Kasumi-1 (cell line): ENCODE measurements at places on chromosomes 4 and X.

GRCh38 chrX:2897311-2897689 lies 31.8 kb downstream of the ARSD start:
- no peak for DNase-seq

- DNase-seq = no peak
Measured at GRCh38 chr4:185461565-185461964, 10.0 kb downstream of the CCDC110 start.

GRCh38 chr4:123110147-123110546 lies 187.8 kb upstream of the NUDT6 start:
- no peak for DNase-seq

GRCh38 chr4:122948671-122949070 lies 26.3 kb upstream of the NUDT6 start:
- DNase-seq = no peak

DNA sequence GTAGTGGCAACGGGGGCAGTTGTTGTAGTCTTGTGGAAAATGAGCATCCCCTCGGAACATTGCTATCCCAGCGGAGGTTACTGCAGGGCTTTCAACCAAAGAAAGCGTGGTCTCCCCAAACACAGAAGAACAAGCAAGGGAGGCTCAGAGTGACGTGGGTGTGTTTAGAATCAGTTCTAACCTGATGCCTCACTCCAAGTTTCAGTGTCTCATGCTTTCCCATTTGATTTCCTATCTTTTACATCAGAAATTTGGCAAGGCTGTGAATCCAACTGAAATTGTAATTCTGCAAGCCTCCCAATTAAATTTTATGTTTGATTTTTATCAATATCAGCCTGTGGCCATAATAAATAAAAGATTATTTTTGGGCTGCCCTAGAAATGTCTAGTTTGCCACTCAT lies 156.1 kb upstream of the LNX1 start:
- DNase-seq = no peak

DNA sequence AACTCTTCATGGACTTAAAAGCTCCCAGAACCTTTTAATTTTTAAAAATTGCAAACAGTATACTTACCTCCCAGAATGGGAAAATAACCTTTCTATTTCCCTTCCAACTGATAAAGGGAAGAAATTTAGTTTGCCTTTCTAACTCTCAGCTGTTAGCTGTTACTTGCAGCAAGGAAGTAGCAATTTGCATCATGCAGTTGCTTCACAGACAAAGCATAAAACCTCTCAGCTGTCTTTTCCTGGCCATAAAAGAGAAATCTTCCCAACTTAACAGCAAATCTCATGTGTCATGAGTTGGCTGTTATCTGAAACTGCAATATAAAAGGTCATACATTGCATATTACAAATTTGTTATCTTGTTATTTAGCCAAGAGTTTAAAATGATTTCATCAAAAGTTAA lies 18.4 kb downstream of the C4orf17 start:
- peak; percentile 0 for DNase-seq

GRCh38 chrX:95346856-95347255 lies 1337.8 kb upstream of the DIAPH2 start:
- peak; percentile 32 for DNase-seq

DNA sequence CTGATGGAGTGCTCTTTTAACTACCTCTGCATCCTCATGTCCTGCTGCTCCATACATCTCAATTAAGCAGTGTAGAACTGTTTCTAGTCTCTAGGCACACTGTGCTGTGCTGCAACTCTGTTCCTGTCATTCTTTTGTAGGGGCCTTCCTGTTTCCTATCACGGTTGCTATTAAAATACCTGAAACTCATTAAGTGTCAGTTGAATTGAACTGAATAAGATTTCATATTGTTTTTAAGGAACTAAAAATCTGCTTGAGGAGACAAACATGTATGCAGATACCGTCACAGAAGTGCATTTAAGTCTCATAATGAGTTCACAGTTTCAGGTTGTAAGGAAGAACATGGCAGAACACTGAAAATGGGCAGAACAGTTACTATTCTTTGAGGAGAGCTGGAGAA lies 170.1 kb downstream of the LARP7 start:
- DNase-seq = no peak

DNA sequence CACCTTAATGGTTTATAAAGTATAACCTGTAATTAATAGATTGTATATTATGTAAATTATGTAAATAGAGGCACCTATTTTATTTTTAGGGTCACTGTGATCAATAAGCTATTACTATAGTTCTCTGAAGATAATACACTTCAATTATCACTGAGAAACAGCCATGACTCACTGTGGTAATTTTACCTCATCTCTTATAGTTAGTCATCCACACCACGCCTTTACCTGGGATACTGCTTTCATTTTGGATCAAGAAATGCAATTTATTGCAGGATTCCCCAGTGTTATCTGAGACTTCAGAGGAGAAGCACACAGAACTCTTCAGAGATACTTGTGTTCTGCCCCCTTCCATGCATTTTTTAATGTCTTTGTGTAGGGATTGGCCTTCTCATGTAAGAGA lies 348.1 kb upstream of the ATOH1 start:
- no peak for DNase-seq

DNA sequence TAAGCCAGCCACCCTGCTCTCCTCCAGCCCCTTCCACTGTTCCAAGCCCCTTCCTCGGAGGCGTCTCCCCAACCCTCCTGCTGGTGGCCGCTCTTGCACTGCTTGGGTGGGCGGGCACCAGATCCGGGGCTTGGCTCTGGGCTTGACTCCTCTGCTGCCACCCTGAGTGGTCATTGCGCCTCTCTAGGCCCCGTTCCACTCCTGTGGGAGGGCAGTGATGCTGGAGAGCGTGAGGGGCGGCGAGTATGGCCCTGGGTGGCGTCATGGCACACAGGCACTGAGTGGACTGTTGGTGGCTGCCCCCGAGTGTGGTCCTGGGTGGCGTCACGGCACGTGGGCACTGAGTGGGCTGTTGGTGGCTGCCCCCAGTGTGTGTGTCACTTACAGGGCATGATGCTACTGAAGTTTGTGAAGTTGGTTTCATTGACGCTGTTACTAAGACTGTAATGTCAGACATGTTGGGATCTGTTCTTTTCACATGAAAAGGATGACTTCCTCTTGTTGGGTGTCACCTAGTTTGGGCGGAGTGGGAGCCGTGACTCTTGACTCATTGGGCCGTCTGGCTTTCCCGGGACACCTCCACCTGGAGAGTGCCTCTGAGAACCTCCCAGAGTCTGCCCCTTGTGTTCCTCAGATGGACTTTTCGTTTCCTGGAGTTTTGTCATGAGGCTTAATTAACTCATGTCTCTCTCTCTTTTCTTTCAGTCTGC lies 55.9 kb upstream of the HGFAC start:
- no peak for DNase-seq

- DNase-seq = no peak
Measured at GRCh38 chr4:143404555-143404954, 67.9 kb downstream of the GAB1 start.

DNA sequence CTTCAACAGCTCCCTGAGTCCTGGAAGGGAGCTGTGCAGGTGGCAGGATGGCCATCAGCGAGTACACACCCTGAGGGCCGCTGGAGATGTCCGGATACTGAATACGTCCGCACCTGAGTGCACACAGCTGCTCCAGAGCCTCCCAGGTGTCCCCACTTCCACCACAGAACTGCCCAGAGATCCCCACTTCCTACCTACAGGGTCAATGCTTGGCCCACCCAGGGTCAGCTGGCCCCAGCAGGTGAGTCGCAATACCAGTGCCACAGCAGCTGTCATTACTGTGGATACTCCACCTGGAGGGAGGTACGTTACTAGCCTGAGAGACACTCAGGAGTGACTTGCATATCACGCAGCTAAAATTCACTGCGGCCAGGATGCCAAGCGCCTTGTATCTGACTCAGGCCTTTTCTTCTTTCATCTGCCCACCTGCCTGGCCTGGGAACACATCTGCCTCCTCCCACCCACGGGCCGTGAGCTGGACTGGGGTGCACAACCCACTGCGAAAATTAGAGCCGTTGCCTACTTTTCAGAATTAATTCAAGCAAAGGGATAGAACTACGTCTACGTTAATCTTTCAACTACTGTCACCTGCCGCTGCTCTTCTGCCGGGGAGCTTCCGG lies 9.4 kb downstream of the C4orf50 start:
- DNase-seq = no peak

DNA sequence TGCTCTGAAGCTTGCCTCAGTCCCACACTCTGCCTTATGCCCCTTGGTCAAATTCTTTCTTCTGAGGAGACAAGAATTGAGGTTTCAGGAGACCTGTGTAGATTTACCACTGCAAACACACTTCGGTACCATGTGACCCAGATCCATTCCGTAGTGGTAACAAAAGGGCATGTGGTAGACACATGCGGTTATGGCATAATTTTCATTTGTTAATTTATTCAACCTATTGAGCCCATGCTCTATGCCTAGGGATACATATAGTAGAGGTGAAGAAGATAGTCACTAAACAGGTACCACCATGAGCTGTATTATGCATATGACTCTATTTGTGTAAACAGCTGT lies 190.9 kb downstream of the NDST4 start:
- DNase-seq = no peak

- no peak for DNase-seq
Measured at GRCh38 chr4:88729146-88729760, 31.6 kb upstream of the NAP1L5 start.

DNA sequence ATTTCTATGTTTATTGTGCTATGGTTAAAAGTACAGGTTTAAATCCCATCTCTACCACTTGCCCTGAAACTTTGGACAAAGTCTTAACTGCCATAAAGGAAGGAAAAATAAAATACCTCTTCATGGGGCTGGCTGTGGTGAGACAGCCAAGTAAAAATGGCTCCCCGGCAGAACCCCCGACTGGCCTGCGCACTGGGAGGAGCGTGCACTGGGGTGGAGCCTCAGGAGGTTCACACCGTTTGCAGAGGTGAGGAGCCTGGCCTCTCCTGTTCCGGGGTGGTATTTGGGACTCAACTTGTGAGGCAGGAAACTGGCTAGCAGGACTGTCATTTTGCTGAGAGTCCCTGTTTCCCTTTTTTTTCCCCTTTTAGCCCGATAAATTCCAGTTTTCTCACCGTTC lies 47.8 kb downstream of the CORIN start:
- no peak for DNase-seq

DNA sequence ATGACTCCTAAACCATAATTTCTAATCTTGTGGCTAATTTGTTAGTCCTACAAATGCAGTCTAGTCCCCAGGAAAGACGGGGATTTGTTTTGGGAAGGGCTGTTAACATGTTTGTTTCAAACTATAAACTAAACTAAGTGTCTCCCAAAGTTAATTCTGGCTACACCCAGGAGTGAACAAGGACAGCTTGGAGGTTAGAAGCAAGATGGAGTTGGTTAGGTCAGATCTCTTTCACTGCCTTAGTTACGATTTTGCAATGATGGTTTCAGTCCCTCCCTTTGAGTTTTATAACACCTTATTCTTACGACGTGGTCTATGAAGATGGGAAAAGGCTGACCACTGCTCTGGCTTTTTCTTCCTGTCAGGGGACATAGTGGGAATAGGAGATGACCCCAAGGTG lies 27.0 kb upstream of the IL2 start:
- no peak for DNase-seq

DNA sequence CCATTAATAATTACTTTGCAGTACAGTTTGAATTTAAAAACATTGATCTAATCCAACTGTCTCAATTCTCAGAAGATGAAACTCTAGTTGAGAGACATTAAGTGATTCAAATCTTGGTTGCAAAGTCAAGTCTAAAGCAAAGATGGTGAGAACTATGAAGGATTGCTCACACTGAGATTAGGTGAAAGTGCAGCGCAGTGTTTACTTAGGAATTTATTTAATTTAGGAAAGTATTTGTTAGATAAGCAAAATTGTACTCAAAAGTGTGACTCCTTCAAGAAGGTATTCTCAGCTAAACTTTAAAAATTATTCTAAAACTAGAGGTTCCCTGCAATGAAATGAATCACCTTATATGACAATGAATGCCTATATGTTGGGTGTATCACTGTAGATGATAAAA lies 454.9 kb downstream of the PDGFC start:
- no peak for DNase-seq

DNA sequence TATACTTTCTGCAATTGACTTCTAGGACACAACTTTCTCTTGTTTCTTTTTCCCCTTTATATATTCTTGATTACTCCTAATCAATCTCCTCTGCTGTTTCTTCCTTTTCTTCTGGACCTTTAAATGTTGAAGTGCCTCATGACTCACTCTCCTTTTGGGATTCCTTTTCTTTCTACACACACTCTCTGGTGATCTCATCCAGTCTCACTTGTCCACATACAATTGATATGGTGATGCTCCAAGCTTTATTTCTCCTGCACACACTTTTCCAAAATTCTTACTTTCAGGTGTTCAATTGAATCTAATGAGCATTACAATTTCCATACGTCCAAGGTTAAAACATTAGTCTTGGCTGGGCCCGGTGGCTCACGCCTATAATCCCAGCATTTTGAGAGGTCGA lies 794.8 kb upstream of the EPHA5 start:
- DNase-seq = no peak

GRCh38 chrX:16278927-16279326 lies 111.6 kb downstream of the MAGEB17 start:
- DNase-seq = no peak

GRCh38 chrX:40175511-40176350 lies 78.0 kb upstream of the BCOR start:
- no peak for DNase-seq

GRCh38 chr4:164779080-164779479 lies 25.1 kb downstream of the SMIM31 start:
- DNase-seq = no peak

DNA sequence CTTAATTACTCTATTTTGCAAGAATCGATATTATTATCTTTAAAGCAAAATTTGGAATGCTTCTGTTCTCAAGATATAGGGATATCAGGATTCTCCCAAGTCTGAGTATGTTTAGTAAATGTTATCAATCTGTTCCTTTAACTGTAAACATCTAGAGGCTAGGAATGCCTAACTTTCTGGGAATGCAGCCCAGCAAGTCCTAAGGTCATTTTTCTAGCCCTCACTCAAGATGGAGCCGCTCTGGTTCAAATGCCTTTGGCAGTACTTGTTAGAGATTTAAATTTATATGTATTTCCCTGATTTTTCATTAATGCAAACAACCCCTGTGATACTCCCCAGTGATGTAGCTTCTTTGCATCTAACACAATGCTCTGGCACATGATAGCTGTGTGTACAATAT lies 623.8 kb upstream of the LCORL start:
- no peak for DNase-seq

DNA sequence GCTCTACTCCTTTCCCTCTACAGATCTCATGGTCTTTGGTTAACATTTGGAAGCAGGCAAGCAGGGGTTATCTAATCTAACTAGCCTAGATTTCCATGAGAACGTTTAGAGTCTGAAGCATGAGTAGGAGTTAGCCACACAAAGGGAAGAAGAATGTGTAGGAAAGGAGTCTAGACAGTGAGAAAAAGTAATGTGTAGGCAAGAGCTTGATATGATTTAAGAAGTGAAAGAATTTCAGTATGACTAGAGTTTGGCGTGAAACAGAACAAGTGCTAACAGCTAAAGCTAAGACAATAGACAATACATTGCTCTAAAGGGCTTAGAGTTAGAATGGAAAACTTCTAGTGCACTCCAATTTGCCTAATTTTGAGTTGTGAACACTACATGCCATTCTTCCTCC lies 10.8 kb downstream of the CXCL8 start:
- DNase-seq = no peak
